ENCODE measurements at places on chromosomes 12 and 14. TPM values are rescaled to one million over a fixed set of nuclear protein-coding genes. Genes with fewer than 3 reads are reported as not detected.

- no peak for DNase-seq
Observed at GRCh38 chr14:94357166-94357565, 31.2 kb downstream of the SERPINA1 start.

DNA sequence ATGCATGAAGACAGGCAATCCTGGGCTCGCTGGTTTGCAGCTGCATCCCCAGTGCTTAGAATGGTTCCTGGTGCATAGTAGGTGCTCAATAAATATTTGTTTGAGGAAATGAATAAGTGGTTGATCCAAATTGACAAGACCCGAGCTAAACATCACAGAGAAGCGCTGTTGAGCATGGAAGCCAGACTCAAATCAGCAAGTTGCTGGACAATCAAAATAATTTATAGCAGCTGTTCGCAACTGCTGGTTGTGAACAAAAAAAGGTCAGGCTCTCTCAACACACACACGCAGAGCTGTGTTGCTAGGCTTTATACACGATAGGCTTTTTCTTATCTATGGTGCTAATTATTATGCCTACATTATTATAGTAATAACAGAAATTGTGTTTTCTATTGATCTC, 190.2 kb downstream of the TBX5 start:
- DNase-seq: no peak

GRCh38 chr12:19130224-19131024, 891 bp downstream of the PLEKHA5 start:
- DNase-seq: peak; percentile 27

CNTN1 gene
- not detected for total RNA-seq

GRCh38 chr12:122116707-122117535, 38.4 kb downstream of the MLXIP start:
- no peak for DNase-seq

DNA sequence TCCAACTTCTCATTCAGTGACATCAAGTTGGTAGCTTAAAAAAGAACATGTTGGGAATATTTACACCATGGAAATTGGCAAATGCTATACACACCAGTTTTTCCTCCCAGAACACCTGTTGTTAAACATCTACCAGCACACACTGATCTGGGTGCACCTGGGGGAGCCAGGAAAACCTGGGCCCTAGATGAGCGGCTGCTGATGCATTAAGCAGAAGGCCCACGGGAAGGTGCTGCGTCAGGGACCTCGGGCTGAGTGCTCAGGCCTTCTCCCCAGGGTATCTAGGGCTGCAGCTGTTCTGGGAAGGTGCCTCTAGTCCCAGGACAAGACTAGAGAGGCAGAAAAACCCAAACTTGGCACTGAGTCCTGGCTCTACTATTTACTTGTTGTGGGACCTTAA, 2.8 kb upstream of the NGB start:
- DNase-seq: no peak

All from PC-3 (cell line).